Activated T-cell treated with anti-CD3 and anti-CD28 coated beads, Interleukin-2, amount 50 U/mL, for 4 hours (primary cell): ENCODE measurements at places on chromosomes 12 and 14. TPM values are rescaled to one million over a fixed set of nuclear protein-coding genes. Genes with fewer than 3 reads are reported as not detected.

Gene IAPP
- total RNA-seq: not detected

Gene ZNF268
- 17.7 TPM for total RNA-seq

Gene GSG1
- total RNA-seq: not detected

Gene RNASE7
- not detected for total RNA-seq

Gene AVPR1A
- total RNA-seq: 0.03 TPM

Gene FAR2
- 5.9 TPM for total RNA-seq

Gene GLI1
- total RNA-seq: 0.46 TPM

Gene BHLHE41
- total RNA-seq: not detected

Gene ZNF385A
- 0.55 TPM for total RNA-seq

Gene AMN
- 2.0 TPM for total RNA-seq

Gene RPGRIP1
- total RNA-seq: 0.08 TPM

Gene GPR132
- 16.8 TPM for total RNA-seq

Gene EEA1
- total RNA-seq: 23.6 TPM

Gene CLEC4C
- not detected for total RNA-seq

Gene REP15
- total RNA-seq: 0.38 TPM

Gene KITLG
- total RNA-seq: 0.18 TPM
